ENCODE measurements at places on chromosomes 3 and 15. TPM values are rescaled to one million over a fixed set of nuclear protein-coding genes. Genes with fewer than 3 reads are reported as not detected.

- DNase-seq, result no peak
Measured at GRCh38 chr3:71149959-71150954, 433.3 kb downstream of the FOXP1 start.

GRCh38 chr3:117603097-117603496 is 893.5 kb downstream of the TUSC7 start:
- no peak for DNase-seq

- DNase-seq, result no peak
Measured at GRCh38 chr15:89371228-89372044, 36.8 kb upstream of the POLG start.

- no peak for DNase-seq
Measured at GRCh38 chr3:63976161-63976871, 47.0 kb downstream of the PSMD6 start.

- no peak for DNase-seq
Measured at GRCh38 chr3:125960066-125960424, 8.9 kb upstream of the ROPN1B start.

The TRPM1 gene
- polyA plus RNA-seq, result 4.4 TPM
